ENCODE measurements at places on chromosomes 11 and 22. TPM values are rescaled to one million over a fixed set of nuclear protein-coding genes. Genes with fewer than 3 reads are reported as not detected.

- DNase-seq = no peak
Measured at GRCh38 chr11:48142889-48143288, 73.7 kb upstream of the OR4B1 start.

DNA sequence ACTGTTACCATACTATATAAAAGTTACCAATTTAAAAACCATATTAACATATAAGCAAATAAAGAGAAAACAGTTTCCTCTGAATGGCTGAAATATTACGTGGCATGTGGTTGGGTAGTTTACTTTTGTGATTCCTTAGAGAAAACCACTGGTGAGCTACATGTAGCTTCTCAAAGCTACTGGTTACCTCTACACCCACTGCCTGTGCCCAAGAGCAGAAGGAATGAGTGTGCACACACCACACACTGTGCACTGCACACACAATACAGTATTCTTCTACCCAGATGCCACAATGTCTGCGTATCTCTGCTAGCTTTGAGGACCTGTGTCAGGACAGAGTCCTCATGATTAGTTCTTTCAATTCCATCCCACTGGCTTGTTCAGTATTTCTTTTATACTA, 25.5 kb upstream of the YPEL1 start:
- no peak for DNase-seq

- DNase-seq = no peak
Measured at GRCh38 chr22:38645430-38645829, 10.8 kb downstream of the FAM227A start.

GRCh38 chr11:104892723-104893511, 5.3 kb downstream of the CASP12 start:
- no peak for DNase-seq

PSMC3 gene
- 206 TPM for total RNA-seq

RBFOX2 gene
- 43.0 TPM for total RNA-seq

RELT gene
- 20.9 TPM for total RNA-seq

All from HT-29 (cell line).